ENCODE measurements at places on chromosomes 3 and 15.

- no peak for DNase-seq
Observed at GRCh38 chr3:182138393-182138792, 426.7 kb downstream of the SOX2 start.

DNA sequence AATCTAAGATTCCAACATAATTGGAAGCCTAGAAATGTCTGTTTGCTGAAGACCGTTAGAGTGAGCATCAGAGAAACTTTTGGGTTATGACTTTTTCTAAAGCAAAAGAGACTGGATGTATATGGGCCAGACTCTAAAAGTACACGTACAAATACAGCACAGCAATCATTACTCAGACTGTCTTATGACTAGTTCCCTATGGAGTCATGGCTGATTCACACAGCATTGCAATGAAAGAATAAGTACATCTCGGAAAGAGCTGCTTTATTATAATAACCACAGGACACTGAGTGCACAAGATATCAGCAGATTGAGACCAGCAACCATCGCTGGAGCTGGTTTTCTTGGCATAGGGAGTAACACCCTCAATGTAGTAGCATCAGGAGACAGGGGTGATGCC lies 618.6 kb downstream of the NLGN1 start:
- no peak for DNase-seq

- DNase-seq: no peak
Observed at GRCh38 chr3:147843331-147843730, 434.2 kb downstream of the ZIC1 start.

- no peak for DNase-seq
Observed at GRCh38 chr3:102237181-102237580, 197.6 kb upstream of the ZPLD1 start.

All from NCI-H1436 (cell line).